Colonic mucosa (tissue), 4 donors: ENCODE measurements at places on chromosomes 7 and 10. TPM values are rescaled to one million over a fixed set of nuclear protein-coding genes. Genes with fewer than 3 reads are reported as not detected.

The TMEM225B gene
- 0.74 TPM for total RNA-seq

The TWIST1 gene
- 0.77 TPM for total RNA-seq

The GRID2IP gene
- total RNA-seq = 0.45 TPM

The AASS gene
- total RNA-seq = 4.3 TPM

The GLI3 gene
- total RNA-seq = 1.8 TPM

DNA sequence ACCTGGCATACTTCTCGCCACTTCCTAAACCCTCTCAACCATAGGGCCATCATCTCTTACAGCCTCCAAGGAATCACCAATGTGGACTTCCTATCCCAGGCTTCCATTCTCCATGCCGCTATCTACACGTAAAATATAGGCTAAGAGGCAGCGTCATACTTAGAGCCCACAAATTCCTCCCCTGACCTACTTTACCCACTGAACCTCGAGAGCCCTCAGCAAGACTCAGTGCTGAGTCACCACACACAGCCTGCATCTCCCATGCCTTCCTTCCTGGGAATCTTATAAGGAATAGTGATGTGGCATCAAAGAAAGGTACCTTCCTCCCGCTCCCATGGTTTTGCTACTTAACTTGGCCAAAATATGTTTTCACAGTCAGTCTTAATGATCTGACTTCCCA lies 435.6 kb upstream of the NFE2L3 start:
- no peaks in the 10 kb centered on the region for H3K36me3 ChIP-seq
- no peaks in the 10 kb centered on the region for H3K4me1 ChIP-seq

DNA sequence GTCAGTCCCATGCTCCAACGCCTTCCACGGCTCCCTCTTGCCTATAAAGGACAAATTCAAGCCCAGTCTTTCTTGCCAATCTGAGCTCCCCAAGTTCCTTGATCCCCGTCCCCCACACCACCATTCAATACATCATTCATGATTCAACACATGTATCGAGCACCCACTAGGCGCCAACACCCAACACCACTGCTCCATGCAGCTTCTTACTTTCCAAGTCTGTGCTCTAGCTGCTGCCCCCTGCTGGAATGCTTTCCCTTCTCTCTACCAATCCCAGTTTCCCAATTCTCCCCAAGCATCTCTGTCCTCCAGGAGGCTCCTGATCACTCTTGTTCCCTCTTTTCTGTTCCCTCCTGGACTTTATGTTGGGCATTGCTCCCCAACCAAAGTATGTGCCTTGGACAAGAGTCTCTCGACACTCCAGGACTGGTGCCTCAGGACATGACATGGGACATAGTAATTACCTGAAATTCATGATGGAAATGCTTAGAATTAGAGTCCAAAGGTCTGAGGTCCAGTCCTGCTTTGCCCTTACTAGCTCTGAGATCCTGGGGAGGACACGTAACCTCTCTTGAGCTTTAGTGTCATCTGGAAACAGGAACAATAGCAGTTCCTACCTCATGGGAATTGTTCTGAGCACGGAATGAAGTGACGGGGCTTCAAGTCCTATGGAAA lies 172.7 kb downstream of the NEURL1 start:
- peak; percentile 62 for DNase-seq
- no peaks in the 10 kb centered on the region for H3K36me3 ChIP-seq
- H3K27ac ChIP-seq = no peak overlapping the region
- H3K27me3 ChIP-seq = no peaks in the 10 kb centered on the region

DNA sequence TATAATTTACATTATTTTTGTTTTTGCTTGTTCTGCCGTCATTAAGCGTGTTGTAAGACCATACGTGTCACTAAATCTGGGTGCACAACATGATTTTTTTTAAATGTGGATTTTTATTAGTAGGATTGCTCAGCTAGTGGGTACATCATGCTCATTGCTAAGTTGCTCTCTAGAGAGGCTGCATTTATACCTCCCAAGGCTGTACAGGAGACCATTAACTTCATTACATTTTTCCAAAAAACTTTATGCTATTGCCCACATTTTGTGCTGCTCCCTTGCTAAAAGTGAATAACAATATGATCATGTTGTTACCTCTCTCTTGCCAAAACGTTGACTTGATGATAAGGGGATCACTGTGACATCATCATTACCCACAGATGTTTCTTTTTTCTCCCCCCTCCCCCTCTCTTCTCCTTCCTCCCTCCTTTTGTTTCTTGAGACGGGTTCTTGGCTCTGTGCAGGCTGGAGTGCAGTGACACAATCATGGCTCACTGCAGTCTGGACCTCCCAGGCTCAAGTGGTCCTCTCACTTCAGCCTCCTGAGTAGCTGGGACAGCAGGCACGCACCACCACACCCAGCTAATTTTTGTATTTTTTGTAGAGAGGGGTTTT lies 65.1 kb downstream of the BMPR1A start:
- H3K27me3 ChIP-seq = no peaks in the 10 kb centered on the region
- H3K36me3 ChIP-seq = no peaks in the 10 kb centered on the region
- DNase-seq = no peak
- no peaks in the 10 kb centered on the region for H3K4me1 ChIP-seq
- no peak overlapping the region for H3K27ac ChIP-seq

DNA sequence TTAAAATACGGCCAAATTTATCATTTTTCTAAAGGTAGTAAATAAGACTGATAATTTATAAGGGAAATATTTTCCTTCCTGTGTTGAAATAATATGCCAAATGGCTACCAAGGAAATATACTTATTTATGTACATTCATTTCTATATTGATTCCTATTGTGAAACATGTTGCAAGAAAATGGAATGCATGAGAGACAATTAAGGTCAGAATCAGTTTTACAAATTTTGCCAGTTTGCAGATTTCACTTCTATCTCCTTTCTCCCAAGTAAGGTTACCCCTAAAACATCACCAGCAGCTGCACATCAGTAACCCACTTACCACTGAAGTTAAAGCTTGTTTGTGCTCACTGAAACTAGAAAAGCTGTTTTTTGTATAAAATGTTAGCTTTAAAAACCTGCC lies 19.2 kb upstream of the REEP3 start:
- no peaks in the 10 kb centered on the region for H3K27me3 ChIP-seq
- no peak overlapping the region for H3K27ac ChIP-seq
- H3K4me1 ChIP-seq = no peaks in the 10 kb centered on the region
- H3K36me3 ChIP-seq = no peaks in the 10 kb centered on the region
- no peak for DNase-seq

- H3K27ac ChIP-seq = no peak overlapping the region
- no peaks in the 10 kb centered on the region for H3K4me1 ChIP-seq
- DNase-seq = peak; percentile 20
These were observed 800.5 kb upstream of the KCND2 start for GRCh38 chr7:119472408-119473038.

DNA sequence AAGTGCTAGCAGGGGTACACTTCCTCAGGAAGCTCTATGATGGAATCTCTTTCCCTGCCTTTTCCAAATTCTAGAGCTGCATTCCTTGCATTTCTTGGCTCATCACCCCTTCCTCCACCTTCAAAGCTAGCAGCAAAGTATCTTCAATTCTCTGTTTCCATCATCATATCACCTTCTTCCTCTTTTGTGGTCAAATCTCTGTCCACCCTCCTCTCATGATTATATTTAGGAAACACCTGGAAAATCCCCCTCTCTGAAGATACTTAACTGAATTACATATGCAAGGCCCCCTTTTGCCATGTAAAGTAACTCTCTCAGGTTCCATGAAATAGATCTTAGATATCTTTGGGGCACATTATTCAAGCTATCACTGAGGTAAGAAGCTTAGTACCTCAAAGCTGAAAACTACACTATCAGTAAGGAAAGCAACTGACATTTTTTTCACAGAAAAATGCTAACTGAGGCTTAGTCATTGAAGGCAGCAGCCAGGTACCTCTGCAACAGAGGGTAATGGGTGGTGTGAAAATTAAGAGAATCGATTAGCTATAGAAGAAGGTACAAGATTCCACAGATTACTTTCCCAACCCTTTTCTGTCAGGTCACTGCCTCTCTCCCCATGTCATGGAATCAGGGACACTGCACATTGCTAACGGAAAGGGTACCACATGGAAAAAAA lies 197.3 kb downstream of the MACC1 start:
- no peaks in the 10 kb centered on the region for H3K36me3 ChIP-seq
- H3K4me1 ChIP-seq = no peaks in the 10 kb centered on the region
- no peaks in the 10 kb centered on the region for H3K27me3 ChIP-seq
- no peak for DNase-seq
- H3K4me3 ChIP-seq = no peak overlapping the region

- no peaks in the 10 kb centered on the region for H3K27me3 ChIP-seq
- no peaks in the 10 kb centered on the region for H3K4me1 ChIP-seq
- no peak for DNase-seq
- no peak overlapping the region for H3K4me3 ChIP-seq
These were observed 483.1 kb upstream of the CNTNAP2 start for GRCh38 chr7:145633513-145633912.

DNA sequence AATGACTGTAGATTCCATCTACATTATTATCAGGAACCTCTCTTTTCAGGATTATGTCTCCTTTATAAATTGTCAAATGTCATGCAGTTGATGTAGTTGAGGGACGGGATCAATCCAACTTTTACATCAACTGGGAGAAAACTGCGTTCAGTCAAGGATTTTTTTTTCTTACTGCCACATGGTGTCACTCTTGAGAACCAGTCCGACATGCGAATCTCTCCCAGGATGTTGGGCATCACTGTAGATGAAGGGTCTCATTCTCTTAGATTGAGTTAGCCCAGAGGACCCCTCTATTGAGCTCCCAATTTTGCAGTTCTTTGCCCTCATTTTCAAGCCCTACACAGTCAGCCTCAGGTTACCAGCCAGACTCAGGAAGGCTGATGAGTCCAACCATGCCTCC lies 120.3 kb upstream of the PTPRZ1 start:
- no peak for DNase-seq
- H3K4me3 ChIP-seq = no peak overlapping the region
- no peak overlapping the region for H3K27ac ChIP-seq
- no peaks in the 10 kb centered on the region for H3K27me3 ChIP-seq

DNA sequence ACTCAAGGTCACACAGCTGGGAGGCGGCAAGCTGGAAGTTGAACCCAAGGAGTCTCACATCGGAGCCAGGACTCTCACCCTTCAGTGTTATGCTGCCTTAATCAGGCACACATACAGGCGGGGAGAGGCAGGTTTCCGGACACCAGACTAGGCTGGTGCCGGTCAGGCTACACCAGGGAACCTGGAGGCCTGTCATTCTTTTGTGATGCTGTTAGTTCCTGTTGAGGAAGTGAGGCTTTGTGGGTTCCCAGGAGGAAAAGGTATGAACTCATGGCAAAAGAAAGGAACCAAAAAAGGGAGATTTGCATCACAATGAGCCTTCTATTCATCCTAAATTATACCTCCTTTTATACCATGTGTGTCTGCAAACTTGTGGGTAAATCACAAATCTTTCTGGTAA lies 103.8 kb downstream of the TCF7L2 start:
- peaks cover 9% of the 10 kb centered on the region for H3K4me1 ChIP-seq
- DNase-seq = no peak
- H3K4me3 ChIP-seq = no peak overlapping the region
- H3K36me3 ChIP-seq = no peaks in the 10 kb centered on the region

GRCh38 chr10:82190432-82191260 lies 315.7 kb downstream of the NRG3 start:
- DNase-seq = no peak
- H3K36me3 ChIP-seq = no peaks in the 10 kb centered on the region
- no peaks in the 10 kb centered on the region for H3K4me1 ChIP-seq
- no peaks in the 10 kb centered on the region for H3K27me3 ChIP-seq

GRCh38 chr7:142327628-142328405 lies 70.0 kb upstream of the PRSS58 start:
- no peaks in the 10 kb centered on the region for H3K27me3 ChIP-seq
- no peaks in the 10 kb centered on the region for H3K4me1 ChIP-seq
- DNase-seq = no peak
- H3K4me3 ChIP-seq = no peak overlapping the region
